ENCODE measurements at places on chromosomes 6 and 20.

DNA sequence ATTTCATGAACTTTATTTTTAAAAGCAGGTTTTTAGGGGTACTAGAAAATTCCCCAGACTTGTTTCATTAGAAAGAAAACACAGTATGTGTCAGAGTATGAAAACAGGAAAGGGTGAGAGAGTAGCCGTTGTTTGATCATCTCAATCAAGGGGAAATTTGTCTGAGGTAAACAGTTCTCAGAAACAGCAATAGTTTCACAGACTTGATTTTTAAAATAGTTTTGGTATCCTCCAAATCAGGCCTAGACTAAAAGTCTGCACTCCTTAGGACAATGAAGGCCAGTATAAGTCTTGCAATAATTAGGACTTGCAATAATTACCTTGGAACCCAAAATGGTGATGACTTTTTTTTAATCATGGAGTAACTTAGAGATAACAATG is 176.6 kb upstream of the TAB2 start:
- no peak for DNase-seq

DNA sequence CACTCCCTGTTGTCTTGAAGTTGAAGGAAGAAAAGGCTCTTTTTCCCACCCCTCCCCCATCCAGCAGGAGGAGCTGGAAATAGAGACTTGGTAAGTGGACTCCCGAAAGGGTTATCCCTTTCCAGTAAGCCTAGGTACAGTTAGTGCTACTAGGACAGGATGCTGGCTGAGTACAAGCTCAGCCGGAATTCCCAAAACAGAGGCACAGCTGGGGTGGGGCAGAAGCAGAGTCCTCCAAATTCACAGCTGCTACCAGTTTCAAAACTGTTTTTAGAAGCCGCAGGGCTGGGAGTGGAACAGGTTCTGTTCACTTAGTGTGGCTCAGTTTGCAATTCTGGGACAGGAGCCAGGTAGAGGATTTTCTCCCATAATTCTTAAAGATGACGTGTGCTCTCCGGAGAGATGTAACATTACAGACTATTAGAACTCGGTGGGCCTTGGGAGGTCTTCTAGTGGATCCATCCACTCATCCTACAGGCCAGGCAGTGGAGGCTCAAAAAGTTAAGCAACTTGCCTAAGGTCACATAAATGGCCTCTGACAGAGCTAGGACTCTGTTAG is 19.0 kb upstream of the UTRN start:
- peak; percentile 92 for DNase-seq

DNA sequence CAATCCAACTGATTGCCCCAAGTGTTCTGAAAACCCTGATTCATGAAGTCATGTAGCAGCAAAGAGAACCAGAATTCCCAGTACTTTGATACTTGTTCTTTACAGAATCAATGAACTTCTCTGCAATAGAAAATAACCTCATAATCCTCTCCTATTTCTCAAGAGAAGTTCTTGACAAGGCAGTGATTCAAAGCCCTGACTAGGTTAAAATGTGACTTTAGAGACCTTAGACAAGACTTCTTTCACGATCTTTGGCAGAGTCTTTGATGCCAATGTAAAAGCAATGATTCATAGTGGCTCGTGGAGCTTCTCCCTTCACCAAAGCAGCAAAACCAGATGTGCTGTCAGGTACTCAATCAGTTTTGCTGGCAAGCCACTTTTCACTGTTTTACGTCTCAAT is 95.2 kb downstream of the CDK19 start:
- no peak for DNase-seq

- DNase-seq, result no peak
These were observed 70.0 kb upstream of the PLEKHG1 start for GRCh38 chr6:150529646-150530045.

DNA sequence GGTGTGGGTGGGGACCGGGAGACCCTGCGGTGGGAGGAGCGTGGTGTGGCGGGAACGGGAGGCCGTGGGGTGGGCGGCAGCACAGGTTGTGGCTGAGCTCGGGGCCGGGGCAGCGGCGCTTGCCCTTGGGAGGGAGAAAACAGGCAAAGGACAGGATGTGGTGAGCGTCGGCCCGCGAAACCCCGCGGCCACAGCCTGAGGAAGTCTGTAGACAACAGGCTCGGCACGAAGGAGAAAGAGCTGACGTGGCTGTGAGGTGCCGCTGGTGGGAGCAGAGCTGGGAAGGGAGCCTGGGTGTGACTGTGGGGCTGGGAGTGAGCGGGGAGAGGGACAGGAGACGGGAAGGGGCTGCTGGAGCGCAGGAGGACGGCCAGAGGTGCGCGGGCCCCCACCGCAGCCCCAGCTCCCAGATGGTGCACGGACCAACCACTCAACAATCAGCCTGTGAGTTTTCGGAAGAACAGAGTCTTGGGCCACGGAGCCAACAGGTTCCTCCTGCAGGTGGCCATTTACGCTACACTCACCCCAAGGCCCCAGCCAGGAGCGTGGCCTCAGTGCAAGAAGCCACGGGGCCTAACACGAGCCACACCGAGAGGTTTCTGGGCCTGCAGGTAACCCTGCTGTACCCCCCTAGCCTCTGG is 202.8 kb downstream of the DLL1 start:
- DNase-seq, result no peak

GRCh38 chr6:24900917-24901697 is 34.7 kb downstream of the RIPOR2 start:
- no peak for DNase-seq

DNA sequence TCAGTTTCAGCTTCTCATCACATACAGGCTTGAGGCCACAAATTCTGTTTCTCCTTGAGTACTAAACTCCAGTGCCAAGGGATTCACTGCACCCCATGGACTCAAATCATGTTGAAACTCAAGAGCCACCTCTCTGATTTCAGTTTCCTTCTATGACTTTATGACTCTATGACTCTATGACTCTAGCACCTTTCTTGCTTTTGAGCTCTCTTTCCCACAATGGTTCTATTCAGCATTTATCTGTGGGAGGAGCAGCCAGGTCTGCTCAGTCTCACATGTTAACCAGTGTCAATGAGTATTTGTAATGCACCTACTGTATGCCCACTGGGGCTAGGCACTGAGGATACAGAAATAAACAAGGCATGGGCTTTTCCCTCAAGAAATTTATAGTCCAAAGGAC is 14.6 kb upstream of the SLC22A2 start:
- DNase-seq, result no peak

- no peak for DNase-seq
These were observed 44.6 kb upstream of the NT5E start for GRCh38 chr6:85405175-85405852.

GRCh38 chr6:144087789-144088426 is 7.5 kb downstream of the SF3B5 start:
- DNase-seq, result no peak

- DNase-seq, result no peak
These were observed 354.1 kb downstream of the RFPL4B start for GRCh38 chr6:112701201-112701600.

- no peak for DNase-seq
These were observed 567.8 kb downstream of the GRIK2 start for GRCh38 chr6:101961357-101961756.

GRCh38 chr6:6486595-6486994 is 101.9 kb upstream of the LY86 start:
- no peak for DNase-seq

DNA sequence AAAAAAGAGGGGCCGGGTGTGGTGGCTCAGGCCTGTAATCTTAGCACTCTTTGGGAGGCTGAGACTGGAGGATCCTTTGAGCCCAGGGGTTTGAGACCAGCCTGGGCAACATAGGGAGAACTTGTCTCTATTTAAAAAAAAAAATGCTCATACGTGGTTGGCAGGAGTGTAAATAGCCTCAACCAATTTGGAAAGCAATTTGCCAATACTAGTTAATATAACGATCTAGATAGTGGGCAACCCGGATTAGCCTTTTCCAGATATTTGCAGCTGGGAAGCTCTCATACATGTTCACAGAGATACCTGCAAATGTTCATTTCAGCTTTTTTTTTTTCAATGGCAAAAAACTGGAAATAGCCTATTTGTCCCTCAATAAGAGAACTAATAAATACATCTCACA is 39.0 kb upstream of the SLC23A2 start:
- DNase-seq, result no peak

GRCh38 chr20:45796337-45797065 is 4.7 kb downstream of the DNTTIP1 start:
- no peak for DNase-seq

DNA sequence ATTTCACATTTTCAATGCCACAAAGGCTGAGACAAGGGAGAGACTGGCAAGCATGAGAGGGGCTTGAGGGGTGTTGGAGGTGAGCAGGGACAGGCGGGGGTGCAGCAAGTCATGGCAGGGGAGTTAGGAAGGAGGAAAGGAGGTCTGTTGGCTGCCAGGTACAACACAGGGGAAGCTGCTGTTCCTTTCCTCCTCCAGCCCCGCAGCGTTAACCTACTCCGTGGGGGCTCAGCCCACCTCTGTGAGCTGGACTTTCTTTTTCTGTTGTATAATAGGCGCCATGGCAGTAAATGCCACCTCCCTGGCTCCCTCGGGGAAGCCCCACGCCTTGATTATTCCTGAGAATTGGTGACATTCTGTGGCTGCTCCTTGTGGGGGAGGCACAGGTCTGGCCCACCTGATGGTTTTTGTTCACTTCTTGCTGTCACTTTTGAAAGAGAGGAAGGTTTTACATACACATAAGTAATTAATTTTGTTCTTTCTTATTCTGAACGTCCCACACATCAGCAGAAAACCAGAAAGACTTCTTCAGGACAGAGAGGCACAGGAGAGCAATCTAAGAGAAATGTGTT is 293.2 kb downstream of the TSHZ2 start:
- DNase-seq, result no peak

GRCh38 chr6:36633370-36633769 is 39.2 kb downstream of the SRSF3 start:
- no peak for DNase-seq

DNA sequence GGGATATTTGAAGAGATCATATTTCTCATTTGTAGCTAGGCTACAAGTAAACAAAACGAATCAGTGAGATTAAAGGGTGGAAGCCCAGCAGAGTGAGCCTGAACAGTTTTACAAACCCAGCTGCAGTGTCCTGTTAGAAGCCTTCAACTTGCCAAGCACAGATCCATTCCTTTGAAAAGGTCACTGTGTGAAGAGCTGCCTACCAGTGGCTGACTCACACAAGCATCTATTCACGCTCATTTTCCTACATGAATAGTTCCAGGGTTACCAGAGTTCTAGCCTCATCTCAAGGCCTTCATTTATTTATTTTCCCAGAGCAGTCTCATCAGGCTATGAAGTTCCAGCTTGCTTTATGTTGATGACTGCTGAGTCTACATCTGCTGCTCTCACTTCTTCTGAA is 25.7 kb upstream of the MLIP start:
- no peak for DNase-seq

- DNase-seq, result no peak
These were observed 18.3 kb downstream of the SNX9 start for GRCh38 chr6:157841211-157841840.

DNA sequence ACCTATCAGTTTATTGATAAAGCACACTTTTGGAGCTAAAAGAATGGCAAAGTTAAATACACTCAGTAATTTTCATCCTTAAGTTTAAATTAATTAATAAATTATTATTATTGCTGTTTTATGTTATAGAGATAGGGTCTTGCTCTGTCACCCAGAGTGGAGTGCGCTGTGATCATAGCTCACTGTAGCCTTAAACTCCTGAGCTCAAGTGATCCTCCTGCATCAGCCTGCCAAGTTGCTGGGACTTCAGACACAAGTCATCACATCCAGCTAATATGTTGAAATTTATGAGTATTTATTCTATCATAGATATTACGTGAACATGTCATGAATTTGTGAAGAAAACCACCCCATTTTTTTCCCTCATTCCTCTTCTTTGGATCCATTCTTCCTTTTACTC is 64.2 kb downstream of the GJA1 start:
- DNase-seq, result no peak

GRCh38 chr20:2169456-2170088 is 67.9 kb downstream of the STK35 start:
- no peak for DNase-seq

GRCh38 chr6:138970856-138971425 is 17.1 kb downstream of the REPS1 start:
- no peak for DNase-seq

- DNase-seq, result no peak
These were observed 881 bp downstream of the SFT2D1 start for GRCh38 chr6:166341464-166341863.

DNA sequence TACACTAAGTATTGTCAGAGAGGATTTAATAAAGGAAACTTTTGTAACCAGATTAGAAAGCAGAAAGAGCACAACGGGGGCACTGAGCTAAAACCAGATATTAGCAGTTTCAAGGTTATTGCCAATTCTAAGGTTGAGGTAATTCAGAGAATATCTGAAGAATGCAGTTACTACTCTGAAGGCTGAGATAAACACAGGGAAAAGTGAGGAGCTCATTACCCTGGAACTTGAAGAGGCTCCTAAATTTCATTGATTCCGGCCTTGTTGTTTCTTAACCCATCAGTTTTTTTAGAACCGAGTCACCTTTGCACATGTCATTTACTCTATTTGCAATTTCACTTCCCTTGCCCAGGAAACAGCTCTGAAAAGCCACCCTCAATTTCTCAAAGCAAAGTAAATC is 72.4 kb upstream of the BTBD3 start:
- DNase-seq, result no peak

DNA sequence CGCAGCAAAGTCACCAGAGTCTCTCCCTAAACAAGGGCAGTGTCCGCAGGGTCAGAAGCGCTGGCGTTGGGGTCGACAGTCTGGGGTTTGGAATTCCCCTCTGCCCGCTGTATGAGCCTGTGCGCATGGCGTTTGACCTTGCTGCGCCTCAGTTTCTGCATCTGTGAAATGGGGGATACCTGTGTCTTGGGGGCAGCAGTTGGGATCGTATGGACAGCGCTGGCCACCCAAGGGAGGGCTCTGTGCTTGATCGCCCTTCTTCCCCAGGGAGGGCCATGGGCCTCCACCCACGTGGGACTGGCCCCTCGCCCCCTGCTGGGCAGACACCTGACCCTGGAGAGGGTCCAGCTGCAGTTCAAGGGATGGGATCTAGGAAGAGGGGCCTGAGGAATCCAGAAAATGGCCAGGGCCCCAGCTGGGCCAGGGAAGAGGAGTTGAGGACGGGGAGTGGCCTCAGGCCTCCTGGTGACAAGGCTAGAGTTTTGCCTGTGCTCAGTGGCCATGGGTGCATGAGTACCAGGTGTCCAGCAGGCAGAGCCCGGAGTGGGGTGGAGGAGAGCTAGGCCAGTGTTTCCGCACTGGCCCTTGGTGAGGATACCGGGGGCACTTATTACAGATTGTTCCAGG is 26.4 kb upstream of the PHACTR3 start:
- DNase-seq, result no peak

GRCh38 chr6:13120483-13121482 is 207.6 kb downstream of the TBC1D7 start:
- no peak for DNase-seq

GRCh38 chr20:16308754-16309153 is 264.5 kb downstream of the KIF16B start:
- DNase-seq, result no peak

- peak; percentile 81 for DNase-seq
These were observed 25.9 kb downstream of the GLP1R start for GRCh38 chr6:39074486-39074885.

DNA sequence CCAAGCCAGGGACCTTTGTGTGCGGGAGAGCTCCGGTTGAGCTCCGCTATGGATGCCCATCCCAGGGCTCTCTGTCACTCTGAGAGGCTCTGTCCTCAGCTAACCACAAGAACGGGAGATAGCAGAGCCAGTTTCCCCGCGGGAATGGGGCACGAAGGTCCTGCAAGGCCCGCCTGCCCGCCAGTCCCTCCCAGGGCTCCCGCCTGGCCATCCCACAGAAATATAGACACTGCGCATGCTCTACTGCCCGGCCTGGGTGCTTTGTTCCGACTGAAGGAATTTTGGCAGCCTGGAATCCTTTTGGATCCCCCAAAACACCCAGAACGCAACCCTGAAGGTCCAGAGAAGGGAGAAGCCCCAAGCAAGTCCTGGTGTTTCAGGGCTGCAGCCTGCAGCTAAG is 8.6 kb upstream of the DEFB110 start:
- no peak for DNase-seq

- DNase-seq, result no peak
These were observed 157.9 kb downstream of the LY86 start for GRCh38 chr6:6746333-6746969.
